ENCODE measurements at places on chromosomes 13 and 19.

DNA sequence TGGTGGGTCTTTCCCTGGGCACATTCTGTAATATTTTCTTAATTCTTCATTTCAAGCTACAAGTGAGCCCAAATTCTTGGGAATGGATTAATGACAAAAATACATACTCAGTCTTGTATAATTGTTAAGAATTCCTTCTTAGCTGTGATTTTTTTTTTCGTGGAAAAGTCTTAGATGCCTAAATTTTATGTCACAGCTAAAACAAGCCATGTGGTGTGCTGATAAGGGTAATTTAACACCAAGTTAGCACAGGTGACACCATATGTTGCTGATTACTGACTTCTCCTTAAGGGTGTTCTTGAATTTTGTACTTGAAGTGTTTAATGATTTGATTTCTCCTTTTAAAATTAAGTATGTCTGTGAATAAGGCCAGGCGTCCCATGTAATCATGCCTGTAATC lies 29.3 kb downstream of the WDFY2 start:
- DNase-seq: no peak

GRCh38 chr19:46898731-46899130 lies 37.9 kb downstream of the ARHGAP35 start:
- no peak for DNase-seq

DNA sequence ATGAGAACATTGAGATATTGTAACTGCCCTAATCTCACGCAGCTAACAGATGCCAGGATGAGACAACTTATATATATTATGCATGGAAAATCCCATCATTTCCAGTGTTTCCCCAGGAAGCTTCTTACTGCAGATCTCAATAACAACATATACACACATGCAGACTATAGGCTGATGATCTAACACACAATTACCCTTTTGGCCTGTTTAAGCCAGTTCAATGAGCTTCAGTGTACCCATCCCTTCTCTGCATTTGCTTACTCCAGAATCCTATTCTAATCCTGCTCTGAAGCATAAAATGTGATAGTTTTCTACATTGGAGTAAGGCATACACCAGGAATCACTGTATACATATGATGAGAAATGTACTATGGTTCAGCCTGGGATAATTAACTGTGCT lies 489.4 kb downstream of the SUCLA2 start:
- DNase-seq: no peak

- DNase-seq: no peak
Measured at GRCh38 chr19:18000480-18000914, 7.5 kb upstream of the ARRDC2 start.

All from activated CD4-positive, alpha-beta T cell treated with anti-CD3 and anti-CD28 coated beads, Interleukin-2, amount 50 U/mL, for 4 hours (primary cell).